ENCODE measurements at places on chromosomes 6 and 20. TPM values are rescaled to one million over a fixed set of nuclear protein-coding genes. Genes with fewer than 3 reads are reported as not detected.
A peak's percentile ranks its signal among the peaks of the same experiment; 100 is the strongest.

- DNase-seq = no peak
Observed at GRCh38 chr6:128599036-128599435, 78.6 kb upstream of the PTPRK start.

Gene CST7
- 0.38 TPM for polyA plus RNA-seq

- DNase-seq = no peak
Observed at GRCh38 chr6:19245656-19246055, 591.5 kb upstream of the ID4 start.

- no peak for DNase-seq
Observed at GRCh38 chr20:17499041-17499440, 32.1 kb downstream of the BFSP1 start.

GRCh38 chr6:39051399-39052122 lies 3.0 kb downstream of the GLP1R start:
- DNase-seq = no peak

- DNase-seq = no peak
Observed at GRCh38 chr6:90715093-90715655, 128.3 kb upstream of the MAP3K7 start.

DNA sequence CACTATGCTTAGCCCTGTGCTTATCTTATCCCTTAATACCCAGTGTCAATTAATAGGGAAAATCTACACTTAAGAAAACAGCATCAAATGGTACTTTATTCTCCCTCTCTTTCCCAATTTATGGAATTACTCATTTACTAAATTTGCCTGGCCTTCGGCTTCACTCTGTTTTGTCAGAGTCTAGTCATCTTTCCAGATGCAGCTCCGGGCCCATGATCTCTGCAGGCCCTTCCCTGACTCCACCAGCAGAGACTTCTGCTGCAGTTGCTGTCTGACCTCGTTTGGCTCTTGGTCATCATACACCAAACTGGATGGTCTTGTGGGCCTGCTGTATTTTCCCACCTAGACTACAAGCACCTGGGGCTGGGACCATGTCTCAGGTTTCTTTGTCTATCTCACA lies 27.4 kb downstream of the MRS2 start:
- DNase-seq = no peak

Gene SIGLEC1
- 0.61 TPM for polyA plus RNA-seq

DNA sequence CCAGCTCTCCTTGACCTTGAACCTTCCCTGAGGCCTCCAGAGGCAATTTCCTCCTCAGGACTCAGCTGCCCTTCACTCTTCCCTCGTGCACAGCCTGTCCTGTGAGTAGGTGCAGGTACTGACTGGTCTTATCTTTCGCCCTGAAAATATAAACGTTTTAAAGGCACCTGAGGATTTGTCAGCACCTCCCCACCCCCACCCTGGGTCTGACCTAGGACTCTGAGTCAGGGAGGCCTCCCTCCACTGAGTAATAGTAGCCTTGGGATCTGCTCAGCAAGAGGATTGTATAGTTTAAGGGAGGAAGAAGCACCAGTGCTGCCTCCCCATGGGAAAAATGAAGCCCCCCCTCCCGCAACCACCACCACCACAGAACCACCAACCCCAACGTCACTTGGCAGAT lies 54.6 kb downstream of the PPARD start:
- no peak for DNase-seq

- DNase-seq = no peak
Observed at GRCh38 chr20:51579137-51579536, 36.6 kb upstream of the NFATC2 start.

GRCh38 chr6:88220493-88220892 lies 54.3 kb upstream of the CNR1 start:
- peak; percentile 8 for DNase-seq

DNA sequence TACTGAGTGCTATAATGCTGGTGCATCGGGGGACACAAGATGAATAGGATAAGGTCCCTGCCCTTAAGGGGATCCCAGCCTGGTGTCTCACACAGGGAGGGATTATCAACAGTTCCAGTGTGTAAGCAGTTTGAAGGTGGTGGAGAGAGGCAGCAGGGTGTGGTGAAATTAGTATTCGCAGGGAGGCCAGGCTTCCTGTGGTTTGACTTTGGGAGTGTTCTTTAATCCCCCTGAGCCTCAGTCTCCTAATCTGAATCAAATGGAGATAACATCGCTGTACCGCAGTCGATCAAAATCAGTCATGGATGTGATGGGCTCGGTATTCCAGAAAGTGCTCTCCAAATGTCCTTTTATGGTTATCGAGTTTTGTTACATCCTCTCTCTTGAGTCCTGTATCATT lies 288.1 kb upstream of the SUPT3H start:
- DNase-seq = no peak

Gene HS3ST5
- polyA plus RNA-seq = 1.4 TPM

Gene CLPSL2
- 0.39 TPM for polyA plus RNA-seq

Gene DPM1
- 70.1 TPM for polyA plus RNA-seq

DNA sequence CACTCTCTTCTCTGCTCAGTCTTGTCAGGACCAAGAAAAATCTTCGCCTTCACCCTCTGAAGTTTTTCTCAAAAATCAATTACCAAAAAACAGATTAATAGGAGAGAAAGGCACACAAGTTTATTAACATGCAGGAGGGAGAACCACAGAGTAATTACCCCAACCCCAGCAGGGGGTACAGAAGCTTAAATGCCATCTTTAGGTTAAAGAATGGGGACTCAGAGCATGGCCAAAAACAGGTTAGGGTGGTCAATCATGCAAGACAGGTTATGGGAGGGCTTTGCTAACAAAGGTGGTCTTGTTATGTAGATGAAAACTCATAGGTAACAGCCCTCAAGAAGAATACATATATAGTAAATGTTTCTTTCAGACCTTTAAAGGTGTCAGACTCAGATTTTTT lies 100.5 kb upstream of the BTN3A2 start:
- DNase-seq = no peak

Gene GLP1R
- 0.62 TPM for polyA plus RNA-seq

Gene SRXN1
- polyA plus RNA-seq = 12.0 TPM

Gene SLC22A16
- 0.93 TPM for polyA plus RNA-seq

- DNase-seq = no peak
Observed at GRCh38 chr6:64737418-64737817, 969.6 kb downstream of the EYS start.

DNA sequence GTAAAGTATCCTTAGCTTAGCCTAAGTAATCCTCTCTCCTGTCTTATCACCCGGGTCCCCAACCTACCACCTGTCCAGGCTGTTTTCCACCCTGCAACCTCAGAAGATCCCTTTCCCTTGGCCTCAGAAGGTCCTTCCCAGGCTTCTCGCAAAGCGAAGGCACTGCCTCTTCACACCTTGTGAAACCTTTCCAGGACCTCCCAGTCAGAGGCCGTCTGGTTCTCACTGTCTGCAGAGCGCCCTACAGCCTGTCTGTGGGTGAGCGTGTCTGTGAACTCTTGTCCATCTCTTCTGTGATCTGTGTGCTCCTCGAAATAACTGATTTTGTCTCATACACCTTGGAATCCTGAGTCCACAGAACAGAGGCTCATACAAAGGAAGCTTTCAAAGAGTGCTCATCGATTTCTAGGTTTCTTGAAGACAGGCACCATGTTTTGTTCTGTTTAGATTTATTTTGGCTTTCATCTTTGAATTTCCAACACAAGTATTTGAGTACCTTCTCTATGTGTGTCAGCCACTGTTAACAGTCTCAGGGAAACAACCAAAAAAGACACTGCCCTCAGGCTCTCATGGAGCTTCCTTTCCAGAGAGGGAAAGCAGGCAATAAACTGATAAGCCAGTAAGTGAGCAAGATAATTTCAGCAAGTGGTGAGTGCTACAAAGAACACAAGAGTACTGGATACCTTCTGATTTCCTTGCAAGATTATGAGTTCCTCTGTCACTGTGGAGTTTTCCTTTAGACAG lies 6.3 kb downstream of the PDE10A start:
- DNase-seq = no peak

DNA sequence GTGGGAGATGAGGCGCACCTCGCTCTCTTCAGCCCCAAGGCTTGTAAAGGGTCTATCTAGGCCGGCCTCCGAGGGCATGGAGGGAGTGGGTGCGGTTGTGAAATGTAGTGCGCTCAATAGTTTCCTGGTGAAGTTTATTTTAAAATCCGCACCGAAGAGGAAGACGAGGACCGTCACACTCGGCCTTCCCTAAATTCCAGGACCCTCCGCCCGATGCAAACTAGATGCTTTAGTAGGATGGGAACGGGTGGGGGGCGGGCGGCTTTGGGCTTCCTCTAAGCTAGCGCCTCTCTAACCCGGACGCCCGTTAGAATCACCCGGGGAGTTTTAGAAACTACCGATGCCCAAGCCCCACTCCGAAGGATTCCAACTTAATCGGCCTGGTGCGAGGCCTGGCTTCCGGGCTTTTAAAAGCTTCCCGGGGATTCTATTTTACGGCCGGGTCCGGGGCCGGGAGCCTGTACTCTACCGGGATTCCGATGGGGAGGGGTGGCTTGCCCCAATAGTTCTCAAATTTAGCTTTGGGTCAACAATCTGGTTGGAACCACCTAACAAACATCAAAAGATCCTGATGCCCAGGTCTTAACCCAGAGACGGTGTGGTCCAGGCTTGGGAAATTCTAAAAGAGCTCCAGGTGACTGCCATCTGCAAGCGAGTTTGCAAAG lies 548 bp upstream of the BCAS4 start:
- no peak for DNase-seq

GRCh38 chr20:19886661-19887288 lies 128.7 kb downstream of the RIN2 start:
- DNase-seq = no peak

DNA sequence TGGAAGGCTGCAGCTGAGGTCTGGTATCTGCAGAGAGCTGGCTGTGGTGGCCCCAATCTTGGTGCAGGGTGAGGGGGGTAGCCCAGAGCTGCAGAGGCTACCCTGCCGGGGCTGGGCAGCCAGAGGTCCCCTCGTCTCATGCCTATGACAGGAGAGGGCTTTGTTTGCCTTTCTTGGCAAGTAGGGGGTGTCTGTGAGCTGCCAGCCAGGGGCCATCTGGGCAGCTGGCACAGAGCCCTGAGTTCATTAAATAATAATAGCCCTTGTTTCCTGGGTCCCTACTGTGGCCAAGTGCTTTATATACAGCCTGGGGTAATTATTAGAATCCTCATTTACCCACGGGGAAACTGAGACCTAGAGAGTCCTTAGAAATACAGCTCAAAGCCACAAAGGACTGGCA lies 66.6 kb downstream of the EZR start:
- no peak for DNase-seq

DNA sequence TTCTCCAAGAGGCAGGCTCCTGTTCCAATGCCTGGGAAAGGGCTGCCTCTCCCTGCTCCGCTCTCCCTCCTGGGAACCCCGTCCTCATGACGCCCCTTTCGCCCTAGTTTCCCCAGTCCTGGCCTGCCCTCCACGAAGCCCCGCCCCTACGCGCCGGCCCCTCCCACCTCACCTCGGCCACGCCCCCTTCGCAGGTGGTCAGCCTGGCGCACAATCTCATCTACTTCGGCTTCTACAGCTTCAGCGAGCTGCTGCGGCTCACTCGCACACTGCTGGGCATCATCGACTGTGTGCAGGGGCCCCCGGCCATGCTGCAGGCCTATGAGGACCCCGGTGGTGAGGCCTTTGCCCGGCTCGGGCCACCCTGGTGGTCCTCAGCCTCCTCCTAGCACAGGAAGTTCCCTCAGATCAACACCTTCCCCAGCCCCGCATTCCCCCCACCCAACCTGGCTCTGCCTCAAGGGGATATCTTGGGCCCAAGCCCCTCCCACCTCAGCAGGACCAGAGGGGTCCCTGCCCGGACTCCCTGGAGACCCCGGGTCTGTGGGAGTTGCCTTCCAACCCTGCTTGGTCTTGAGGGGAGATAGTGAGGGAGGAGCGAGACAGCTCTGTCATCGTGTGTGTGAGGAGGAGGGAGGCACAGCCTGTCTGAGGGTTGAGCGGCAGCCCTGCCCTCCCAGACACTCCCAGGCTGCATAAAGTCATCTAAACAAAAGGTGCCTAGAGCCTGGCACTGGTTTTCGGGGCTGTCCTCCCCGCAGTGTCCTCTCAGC lies 40.3 kb downstream of the UQCC2 start:
- no peak for DNase-seq

Gene OOEP
- 0.38 TPM for polyA plus RNA-seq

Gene PPP1R3G
- 1.6 TPM for polyA plus RNA-seq

Gene TSPO2
- 1.1 TPM for polyA plus RNA-seq

- no peak for DNase-seq
Observed at GRCh38 chr6:98583506-98583905, 250.9 kb upstream of the POU3F2 start.

DNA sequence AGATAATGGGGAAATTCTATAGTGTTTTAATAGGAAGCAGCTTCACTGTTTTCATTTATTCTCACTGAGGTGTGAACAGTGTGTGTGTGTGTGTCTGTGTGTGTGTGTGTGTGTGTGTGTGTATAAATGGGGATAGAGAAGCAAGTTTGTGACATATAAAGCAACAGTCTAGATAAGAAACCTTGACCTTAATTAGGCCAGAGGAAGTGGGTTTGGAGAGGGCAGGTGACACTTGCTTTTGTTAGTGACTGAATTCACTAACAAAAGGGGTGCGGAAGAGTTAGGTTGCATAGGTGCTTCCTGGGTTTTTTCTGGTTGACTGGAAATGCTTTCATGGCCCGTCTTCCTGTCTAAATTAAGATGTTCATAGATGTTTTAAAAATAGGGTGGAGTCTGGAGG lies 515.7 kb upstream of the FLRT3 start:
- no peak for DNase-seq

Gene TULP1
- 3.7 TPM for polyA plus RNA-seq

- no peak for DNase-seq
Observed at GRCh38 chr6:45737331-45738056, 278.2 kb downstream of the CLIC5 start.

GRCh38 chr6:107982486-107982885 lies 24.5 kb upstream of the SEC63 start:
- no peak for DNase-seq

Gene MATN4
- 0.55 TPM for polyA plus RNA-seq

GRCh38 chr20:50837532-50838321 lies 42.9 kb downstream of the BCAS4 start:
- no peak for DNase-seq

Gene MCHR2
- polyA plus RNA-seq = not detected

Gene ADGRF5
- 29.3 TPM for polyA plus RNA-seq

- DNase-seq = no peak
Observed at GRCh38 chr6:10408457-10408856, 6.4 kb downstream of the TFAP2A start.

- peak; percentile 26 for DNase-seq
Observed at GRCh38 chr6:88780714-88781389, 182.6 kb downstream of the RNGTT start.

Gene CRISP3
- 0.17 TPM for polyA plus RNA-seq

DNA sequence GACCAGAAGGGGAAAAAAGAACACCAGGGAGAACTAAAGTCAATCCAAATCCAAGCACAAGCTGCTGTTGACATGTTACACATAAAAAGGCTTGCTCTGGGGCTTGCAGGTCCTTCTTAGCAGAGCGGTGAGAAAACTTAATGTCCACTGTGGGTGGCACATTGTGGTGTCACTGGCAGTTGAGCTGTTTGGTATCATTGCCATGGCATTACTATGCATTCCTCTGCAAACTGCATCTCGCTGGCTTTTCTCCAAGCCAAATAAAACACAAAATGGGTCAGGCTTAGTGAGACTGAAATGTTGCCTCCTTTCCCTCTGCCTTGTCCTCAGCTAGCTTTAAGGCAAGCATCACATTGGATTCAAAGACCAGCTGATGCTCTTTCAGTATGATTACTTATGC lies 40.9 kb downstream of the LY86 start:
- DNase-seq = no peak

GRCh38 chr6:193180-193579 lies 99.1 kb upstream of the DUSP22 start:
- no peak for DNase-seq

Gene DDX43
- 0.62 TPM for polyA plus RNA-seq

GRCh38 chr6:26044140-26045064 lies 42.8 kb upstream of the HFE start:
- no peak for DNase-seq

GRCh38 chr6:4611429-4612129 lies 164.6 kb upstream of the CDYL start:
- DNase-seq = no peak

Gene SOX4
- polyA plus RNA-seq = 143 TPM
